ENCODE measurements at places on chromosomes 7 and 10.

GRCh38 chr7:106249488-106249887 lies 35.3 kb downstream of the NAMPT start:
- DNase-seq, result no peak

DNA sequence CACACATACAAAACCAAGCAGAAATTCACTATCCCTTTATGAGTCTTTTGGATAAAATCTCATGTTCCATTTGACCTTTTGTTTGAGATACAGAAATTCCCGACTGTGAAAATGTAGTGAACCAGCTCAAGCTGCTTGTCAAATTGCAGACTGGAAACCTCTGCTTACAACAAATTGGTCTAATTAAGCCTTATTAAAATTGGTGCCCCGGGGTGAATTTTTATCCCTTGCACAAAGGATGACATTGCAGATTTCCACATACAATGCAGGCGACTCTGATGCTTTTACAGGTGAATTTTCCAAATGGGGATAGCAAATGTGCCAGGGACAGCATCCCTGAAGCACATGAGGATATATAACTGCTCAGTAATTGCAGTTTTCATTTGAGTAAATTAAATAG lies 257.3 kb downstream of the BMPER start:
- no peak for DNase-seq

- no peak for DNase-seq
Observed at GRCh38 chr7:44697136-44698045, 51.3 kb upstream of the ZMIZ2 start.

- DNase-seq, result no peak
Observed at GRCh38 chr10:79923145-79923544, 25.8 kb downstream of the SFTPD start.

DNA sequence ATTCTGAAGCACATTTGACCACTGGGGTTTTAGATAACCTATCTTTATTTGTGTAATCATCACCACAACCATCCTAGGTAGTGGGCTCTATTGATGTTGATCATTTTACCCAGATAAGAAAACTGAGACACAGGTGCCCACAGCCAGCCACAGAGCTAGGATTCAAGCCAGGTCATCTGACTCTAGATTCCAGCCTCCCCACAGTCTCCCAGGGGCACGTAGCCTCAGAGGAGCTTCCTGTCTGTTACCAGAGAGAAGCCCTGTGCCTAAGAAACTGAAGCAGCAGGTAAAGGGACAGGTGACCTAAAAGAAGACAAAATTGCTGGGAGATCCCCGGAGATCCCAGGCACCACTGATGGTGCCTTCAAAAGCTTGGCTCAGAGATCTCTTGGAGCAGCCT lies 55.8 kb downstream of the ALOX5 start:
- DNase-seq, result no peak

DNA sequence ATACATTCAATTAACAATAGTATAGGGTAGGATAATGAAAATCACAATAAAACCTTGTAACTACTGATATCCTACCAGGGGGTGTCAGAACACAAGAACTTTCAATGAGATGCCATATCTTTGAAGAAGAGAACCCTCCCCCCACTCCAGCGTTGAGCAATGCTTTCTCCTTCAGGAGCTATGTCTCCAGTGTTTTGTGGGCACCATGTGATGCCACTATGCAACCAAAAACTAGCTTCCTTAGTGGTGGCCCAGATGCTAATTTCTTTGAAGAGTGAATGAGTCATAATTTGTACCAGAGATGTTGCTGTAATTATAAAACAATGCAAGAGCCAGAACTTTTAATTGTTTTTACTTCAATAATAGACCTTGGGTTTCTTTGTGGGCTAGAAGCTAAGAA lies 76.0 kb upstream of the ADO start:
- DNase-seq, result no peak

DNA sequence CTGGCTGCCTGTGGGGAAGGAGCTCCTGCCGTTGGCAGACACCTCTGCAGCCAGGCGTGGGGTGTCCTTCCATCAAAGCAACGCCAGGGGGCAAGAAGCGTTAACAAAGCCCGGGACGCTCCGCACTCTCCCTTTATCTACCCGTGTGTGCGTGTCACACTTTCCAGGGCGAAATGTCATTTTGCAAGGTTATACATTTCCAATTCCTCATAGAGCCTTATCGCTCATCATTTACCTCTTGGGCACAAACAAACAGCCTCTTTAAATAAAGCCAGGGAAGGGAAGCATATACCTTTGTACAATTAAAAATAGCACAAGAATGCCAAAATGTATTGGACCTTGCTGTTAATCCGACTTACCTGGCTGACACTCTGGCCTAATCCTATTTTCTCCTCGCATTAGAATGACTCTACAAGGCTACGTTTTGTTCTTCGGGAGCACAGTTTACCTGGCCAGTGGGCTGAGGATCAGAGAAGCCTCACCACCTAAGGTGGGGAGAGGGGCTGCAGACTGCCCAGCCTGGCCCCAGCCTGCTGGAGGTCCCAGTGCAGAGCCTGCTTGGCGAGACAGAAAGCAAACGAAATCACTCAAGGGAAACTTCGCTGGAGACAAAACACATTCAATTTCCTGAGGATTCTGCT lies 77.6 kb upstream of the EN2 start:
- DNase-seq, result no peak

DNA sequence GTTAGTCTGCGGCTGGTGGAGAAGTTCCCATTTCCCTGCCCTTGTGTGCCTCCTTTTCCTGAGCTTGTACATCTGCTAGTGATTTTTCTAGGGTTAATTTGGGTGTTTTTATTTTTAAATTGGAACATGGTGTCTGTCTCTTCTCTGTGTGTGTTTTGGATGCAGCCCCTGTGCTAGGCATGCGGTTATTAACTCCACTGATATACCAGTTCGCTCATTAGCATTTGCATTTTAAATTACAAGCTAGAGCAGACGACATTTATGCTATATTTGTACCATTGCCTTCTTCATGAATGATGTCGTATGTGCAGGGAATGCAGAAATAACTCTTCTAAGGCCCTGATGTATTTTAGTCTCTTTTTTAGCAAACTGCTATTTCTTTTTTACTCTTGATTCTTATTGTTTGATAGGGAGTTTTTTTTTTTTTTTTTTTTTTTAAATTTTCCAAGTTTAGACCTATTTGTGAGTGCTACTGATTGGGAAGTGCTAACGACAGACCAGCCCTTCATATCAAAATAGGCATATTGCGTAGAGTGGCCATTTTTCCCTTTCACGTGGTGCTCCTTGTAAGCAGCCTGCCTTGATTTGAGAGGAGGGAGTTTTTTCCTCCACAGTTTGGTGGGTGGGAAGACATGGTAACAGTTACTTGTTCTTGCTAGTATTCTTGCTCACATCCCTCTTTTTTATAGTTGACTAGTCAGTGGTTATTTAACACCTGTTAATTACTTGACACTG lies 89.6 kb downstream of the LRRC4 start:
- no peak for DNase-seq

DNA sequence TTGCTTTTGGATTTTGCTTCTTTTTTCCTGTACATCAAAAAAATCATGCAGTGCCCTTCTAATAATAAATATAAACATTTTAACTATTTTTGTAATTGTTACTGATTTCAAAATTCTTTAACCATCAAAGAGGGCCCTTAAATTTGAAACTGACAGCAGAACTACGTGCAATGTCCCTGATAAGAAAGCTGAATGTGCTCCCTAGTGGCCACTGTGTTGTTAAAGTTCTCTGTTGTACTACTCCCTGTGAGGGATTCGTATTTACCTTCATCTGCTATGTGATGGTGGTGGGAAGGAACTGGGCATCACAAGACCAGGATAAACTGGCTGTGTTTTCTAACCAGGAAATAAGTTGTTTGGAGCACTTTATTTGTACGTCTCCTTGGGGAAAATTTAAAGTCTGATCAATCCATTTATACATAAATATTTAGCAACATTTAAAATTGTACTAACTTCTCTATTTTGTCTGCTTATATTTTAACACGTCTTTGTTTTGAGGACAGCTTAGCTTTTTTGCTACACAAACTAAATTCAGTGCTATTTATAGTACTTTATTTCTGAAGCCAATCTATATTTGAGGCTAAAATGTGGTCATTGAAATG lies 322.4 kb downstream of the HGF start:
- DNase-seq, result no peak

DNA sequence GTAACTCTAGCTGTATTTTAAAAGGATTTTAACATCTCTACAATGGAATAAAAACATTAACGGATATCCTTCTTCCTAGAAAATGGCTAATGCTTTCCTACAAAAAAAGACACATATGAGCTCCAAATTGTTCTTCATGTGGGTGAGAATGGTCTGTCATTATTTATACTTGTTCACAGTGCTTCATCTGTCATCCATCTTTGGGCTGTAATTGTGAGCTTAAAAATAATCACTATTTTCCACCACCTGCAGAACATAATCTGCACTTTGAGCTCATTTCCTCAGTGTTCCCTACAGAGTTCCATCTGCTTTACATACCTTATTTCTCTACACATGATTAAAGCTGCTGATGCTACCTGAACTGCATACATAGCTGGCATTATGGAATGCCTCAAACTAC lies 979.1 kb upstream of the C7orf33 start:
- DNase-seq, result no peak

- DNase-seq, result no peak
Observed at GRCh38 chr10:15822131-15822530, 38.2 kb downstream of the MINDY3 start.

DNA sequence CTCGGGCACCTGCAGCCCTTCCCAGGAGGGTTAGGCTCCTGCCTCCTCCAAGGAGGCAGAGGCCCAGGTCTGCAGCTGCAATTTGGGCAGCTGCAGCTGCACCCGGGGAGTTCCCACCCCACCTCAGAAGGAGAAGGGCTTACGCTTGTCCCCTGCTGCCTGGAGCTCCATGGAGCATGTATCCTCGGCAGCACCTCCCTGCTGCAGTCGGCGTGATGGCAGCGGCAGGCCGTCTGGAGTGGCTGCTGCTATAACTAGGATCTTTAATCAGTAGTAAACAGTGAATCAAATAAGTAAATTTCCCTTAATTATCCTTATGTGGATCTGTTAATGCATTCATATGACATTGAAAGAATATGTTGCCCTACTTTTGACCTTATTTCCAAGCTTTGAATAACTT lies 167.0 kb downstream of the PON1 start:
- DNase-seq, result no peak

DNA sequence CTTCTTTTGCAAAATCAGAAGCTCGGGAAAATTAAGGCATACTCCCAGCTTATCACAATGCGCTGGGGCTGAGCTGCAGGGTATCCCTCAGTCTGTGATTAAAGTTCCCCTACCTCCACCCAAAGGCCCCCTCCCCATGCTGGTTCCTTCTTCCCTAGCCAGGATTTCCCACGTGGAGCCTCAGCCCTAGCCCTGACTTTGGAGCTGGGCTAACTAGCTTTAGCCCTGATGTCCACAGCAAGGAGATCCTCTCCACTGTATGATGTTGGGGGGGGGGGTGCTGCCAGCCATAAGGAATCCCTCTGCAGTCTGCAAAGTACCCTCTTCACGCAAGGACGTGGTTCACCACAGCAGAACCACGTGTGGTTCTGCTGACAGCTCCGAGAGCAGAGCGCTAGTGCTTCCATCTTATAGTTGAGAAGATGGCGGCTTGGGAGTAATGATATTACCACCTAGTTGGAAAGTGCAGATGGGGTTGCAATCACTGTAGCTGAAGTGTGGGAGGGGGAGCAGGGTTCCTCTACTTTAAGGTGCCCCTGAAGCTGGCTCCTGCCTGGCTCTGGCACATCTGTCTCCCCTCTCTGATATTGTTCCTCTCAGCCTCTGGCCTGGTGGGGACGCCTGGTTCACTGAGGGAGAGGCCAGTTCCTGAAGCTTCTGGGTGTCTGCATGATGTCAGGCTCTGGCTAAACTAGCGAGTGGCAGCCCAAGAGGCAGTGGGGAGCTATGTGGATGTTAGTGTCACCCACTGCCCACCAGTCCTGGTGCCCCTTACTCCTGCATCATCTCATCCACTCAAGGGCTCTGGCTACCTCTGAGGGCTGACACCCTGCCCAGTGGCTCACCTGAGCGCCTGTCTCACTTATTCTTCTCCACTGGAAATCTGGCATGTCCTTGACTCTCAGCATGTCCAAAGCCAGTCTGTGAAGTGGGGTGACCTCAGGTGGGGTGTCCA lies 270.7 kb downstream of the RPS24 start:
- no peak for DNase-seq

DNA sequence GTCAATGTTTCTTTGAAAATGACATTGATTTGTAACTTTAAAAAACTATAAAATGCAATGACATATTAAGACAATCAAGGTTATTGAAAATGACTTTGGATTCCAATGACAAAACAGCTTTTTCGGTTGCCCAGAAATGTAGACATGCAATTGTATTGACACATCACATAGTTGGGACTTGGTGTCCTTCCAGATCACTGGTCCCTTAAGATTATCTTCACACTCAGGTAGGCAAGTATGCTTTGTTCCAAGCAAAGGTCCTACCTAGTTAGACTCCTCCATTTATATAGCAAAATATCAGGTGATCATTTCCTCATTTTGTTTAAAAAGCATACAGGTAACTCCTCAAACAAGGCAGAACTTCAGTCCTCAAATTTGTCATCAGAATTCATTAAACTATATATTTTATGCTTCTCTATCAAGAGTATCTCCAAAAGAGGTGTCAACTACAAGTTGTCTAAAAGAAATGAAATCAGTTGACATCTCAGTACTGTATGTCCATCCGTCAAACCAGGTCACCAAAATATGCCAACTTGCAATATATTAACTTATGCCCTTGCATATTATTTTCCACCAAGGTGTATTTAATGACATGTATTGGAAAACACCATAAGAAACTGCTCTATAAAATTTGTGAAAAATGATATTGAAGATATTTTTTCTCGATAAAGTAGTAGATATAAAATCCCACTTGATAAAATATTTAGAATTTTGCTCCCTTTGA lies 64.6 kb downstream of the TSPAN12 start:
- no peak for DNase-seq

DNA sequence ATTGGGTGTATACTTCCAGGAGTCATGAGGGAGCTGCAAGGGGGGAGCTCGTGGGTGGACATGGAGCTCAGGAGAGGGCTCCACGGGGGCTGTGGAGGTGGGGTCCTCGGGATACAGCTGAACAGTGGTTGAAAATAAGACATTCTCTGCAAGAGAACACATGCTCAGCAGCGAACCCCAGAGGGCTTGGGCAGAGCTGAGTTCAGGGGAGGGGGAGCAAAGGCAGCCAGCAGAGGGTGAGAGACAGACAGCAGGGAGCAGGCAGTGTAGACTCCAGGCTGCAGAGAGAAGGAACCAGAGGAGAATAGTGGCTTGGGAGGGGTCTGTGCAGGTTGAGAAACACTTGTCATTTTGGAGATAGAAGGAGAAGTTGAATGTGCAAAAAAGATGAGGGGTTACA lies 73.0 kb upstream of the LRRC18 start:
- no peak for DNase-seq

- DNase-seq, result no peak
Observed at GRCh38 chr10:100623521-100624230, 87.9 kb downstream of the HIF1AN start.

- no peak for DNase-seq
Observed at GRCh38 chr10:132061030-132061429, 4.7 kb upstream of the JAKMIP3 start.

GRCh38 chr10:3337741-3338140 lies 165.2 kb upstream of the PITRM1 start:
- DNase-seq, result no peak

- DNase-seq, result no peak
Observed at GRCh38 chr7:140084972-140085371, 22.2 kb upstream of the PARP12 start.

GRCh38 chr10:11345224-11346054 lies 266.0 kb downstream of the USP6NL start:
- DNase-seq, result no peak

GRCh38 chr10:34024693-34025425 lies 690.4 kb upstream of the NRP1 start:
- no peak for DNase-seq

Measured in cortex of kidney (tissue), 1 donor.